ENCODE measurements at places on chromosomes 2 and 18.

DNA sequence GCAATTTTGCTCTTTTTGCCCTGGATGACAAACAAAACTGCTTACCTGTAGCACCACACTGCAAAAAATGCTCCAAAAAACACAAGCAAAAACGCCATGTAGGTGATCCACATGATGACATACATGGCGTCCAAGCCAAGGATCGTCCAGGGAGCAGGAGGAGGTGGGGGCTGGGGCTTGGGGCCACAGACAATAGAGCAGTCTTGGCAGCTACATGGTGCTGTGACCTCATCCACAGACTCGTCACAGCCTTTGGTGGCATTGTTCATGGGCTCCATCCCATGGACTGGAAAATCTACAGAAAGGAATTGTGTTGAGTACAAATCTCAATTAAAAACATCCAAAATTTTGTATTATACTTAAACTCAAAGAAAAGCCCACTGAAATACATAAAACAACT, 26.1 kb downstream of the NPC1 start:
- no peak for DNase-seq

DNA sequence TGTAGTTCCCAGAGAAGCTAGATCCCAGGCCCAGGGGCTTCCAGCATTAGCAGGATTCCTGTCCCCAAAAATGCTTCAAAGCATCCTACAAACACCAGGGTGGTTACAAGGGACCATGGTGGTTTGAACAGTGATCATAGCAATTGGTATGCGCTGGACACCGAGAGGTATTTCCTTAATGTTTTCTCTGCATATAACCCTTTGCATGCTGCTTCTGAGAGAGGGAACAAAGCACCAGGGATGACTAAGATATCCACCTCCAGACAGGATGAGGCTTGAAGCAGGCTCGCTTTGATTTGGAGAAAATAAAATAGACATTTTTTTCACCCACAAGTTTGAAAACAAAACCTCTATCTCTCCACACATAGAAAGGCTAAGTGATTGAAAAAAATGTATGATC, 50.5 kb upstream of the TSPYL6 start:
- DNase-seq, result no peak

- no peak for DNase-seq
Observed at GRCh38 chr2:238203973-238204683, 633 bp upstream of the ILKAP start.

GRCh38 chr2:202054679-202055078, 18.4 kb upstream of the KIAA2012 start:
- DNase-seq, result no peak

DNA sequence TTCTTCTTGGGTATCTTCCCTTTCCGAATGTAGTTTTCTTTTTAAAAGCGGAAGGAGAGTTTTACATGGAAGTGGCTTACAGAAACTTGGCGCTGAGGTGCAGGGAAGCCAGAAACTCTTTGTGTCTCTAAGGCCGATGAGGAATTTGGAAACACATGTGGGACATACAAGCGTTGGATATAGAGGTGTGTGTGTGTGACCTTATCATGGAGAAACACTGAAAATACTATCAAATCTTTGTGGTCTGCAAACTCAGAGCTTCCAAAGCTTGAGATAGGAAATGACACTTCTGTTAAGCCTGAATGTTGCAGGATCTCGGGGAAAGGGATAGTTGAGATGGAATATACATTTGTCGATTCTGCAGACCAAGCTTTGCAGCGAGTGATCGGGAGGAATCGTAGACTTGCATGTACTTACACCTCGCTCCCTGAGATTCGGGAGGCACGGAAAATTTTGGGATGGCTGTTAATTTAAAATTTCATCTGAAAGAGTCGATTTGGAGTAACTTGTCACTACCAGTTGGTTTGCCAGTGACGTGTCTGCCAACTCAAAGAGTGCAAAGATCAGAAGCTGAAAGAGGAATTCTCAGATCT, 1.0 kb downstream of the NAB1 start:
- no peak for DNase-seq

- no peak for DNase-seq
Observed at GRCh38 chr2:162379719-162380580, 36.0 kb downstream of the GCA start.

DNA sequence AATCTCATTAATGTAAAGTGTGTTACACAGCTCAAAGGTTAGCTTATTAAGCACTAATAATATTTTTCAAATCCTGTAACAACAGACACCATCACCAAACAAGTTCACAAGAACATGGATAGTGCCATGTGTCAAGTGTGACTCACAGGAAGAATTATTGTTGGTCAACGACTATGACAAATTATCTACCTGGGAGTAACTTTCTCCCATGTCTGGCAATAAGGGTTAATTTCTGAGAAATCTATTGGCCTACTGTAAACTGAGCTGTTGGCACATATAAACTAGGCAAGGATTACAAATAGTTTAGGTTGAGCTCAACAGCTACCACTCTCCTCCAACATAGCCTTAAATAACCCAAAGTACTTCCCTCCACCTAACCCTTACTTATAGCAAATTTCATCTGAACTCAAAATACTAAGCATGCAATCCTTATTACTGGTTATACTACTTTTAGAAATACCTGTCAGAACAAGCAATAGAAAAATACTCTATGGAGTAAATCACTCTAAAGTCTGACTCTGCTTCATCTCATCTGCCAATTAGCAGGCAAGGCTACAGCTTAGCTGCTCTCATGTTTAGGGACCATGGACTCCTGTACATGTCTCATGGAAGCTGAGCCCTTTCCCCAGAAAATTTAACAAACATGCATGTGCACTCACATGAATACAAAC, 223.0 kb downstream of the NBAS start:
- DNase-seq, result no peak

GRCh38 chr2:188787021-188787657, 187.0 kb upstream of the COL3A1 start:
- no peak for DNase-seq

GRCh38 chr2:195352581-195352980, 304.4 kb upstream of the SLC39A10 start:
- DNase-seq, result no peak

- DNase-seq, result no peak
Observed at GRCh38 chr18:2794159-2794558, 52.6 kb upstream of the EMILIN2 start.

All from activated gamma-delta T cell treated with Interleukin-2 at 50 U/mL for 16 hours (primary cell).